ENCODE measurements at places on chromosomes 5 and 9.

- no peak for DNase-seq
Observed at GRCh38 chr9:23702311-23702922, 123.6 kb downstream of the ELAVL2 start.

GRCh38 chr9:114426046-114426948 lies 38.5 kb upstream of the AKNA start:
- no peak for DNase-seq

GRCh38 chr9:114196979-114197622 lies 41.8 kb downstream of the COL27A1 start:
- DNase-seq = no peak

- no peak for DNase-seq
Observed at GRCh38 chr9:136354592-136355085, 8.9 kb downstream of the DNLZ start.

DNA sequence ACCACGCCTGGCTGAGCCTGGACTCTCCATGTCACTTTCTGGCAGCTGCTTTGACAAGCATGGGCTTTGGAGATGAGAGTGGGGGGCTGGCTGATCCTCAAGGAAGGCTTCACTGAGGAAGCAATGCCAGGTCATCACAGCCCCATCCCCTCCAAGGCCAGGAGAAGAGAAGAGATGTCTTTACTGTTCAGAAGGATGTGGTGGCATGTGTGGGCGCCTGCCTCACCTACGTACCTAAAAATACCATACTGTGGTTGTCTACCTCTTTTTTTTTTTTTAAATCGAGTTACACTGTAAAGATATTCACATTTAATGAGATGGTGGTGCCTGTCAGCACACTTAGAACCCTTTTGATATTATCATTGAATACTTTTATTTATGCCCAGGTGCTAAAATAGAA lies 26.4 kb upstream of the CTNNA1 start:
- DNase-seq = no peak

DNA sequence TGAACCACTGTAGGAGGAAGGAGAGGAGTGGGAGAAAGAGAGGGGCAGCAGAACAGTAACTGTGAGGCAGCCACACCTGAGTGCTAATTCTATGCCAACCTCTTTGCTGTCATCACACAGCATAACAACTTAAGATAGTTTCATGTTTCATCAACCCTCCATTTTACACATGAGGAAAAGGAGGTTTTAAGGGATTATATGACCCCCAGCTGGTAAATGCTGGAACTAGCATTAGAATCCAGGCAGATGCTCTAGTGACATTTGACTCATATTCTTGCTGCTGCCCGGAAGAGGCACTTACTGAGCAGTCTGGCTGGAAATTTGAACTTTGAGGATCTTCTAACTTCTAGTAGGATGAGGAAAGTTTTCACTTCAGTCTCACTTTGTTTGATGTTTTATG lies 24.1 kb upstream of the VLDLR start:
- no peak for DNase-seq

GRCh38 chr5:120007598-120007997 lies 378.2 kb downstream of the FAM170A start:
- no peak for DNase-seq

DNA sequence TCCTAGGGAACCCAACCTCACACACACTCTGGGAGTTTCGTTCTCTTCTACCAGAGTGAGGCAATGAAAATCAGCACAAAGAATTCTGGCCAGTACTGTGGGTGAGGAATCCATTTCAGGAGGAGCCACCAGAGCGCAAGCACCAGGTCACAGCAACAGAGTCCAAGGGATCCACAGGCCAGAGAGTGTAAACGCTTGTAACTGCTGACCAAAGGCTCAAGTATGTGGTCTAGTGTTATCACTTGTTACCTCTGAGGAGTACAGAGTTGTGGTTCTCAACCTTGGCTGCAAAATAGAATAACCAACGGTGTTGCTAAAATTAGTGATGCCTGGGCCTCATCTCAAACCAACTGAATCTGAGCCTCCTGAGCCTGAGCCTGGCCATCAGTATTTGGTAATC lies 152.5 kb upstream of the ZNF366 start:
- DNase-seq = no peak
